Cortex of kidney (tissue), 1 donor: ENCODE measurements at places on chromosomes 2 and 18.

DNA sequence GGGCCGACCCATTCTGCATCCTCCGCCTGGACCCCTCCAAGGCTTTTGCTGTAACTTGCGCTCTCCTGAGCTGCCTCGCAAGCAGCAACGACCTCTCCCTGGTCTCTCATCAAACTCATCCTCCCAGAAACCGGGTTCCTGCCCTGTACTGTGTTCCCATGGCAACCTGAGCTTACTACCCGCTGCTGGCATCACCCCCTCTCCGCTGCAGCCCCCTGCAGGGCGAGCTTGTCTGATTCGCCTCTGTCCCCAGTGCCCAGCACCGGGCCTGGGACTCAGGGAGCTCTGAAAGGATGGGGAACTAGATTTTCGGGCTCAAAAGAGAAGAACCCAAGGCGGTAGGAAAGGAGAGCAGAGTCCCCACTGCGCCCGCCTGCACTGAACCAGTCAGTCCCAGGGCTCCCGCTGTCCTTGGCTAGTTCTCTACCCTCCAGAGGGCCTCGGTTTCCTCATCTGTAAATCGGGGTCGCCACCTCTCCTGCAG lies 463 bp downstream of the HS1BP3 start:
- DNase-seq = no peak

GRCh38 chr2:120448436-120448835 lies 102.5 kb downstream of the INHBB start:
- no peak for DNase-seq

GRCh38 chr2:86311879-86312278 lies 25.5 kb downstream of the REEP1 start:
- no peak for DNase-seq

GRCh38 chr2:26886736-26887135 lies 38.8 kb downstream of the DPYSL5 start:
- no peak for DNase-seq

DNA sequence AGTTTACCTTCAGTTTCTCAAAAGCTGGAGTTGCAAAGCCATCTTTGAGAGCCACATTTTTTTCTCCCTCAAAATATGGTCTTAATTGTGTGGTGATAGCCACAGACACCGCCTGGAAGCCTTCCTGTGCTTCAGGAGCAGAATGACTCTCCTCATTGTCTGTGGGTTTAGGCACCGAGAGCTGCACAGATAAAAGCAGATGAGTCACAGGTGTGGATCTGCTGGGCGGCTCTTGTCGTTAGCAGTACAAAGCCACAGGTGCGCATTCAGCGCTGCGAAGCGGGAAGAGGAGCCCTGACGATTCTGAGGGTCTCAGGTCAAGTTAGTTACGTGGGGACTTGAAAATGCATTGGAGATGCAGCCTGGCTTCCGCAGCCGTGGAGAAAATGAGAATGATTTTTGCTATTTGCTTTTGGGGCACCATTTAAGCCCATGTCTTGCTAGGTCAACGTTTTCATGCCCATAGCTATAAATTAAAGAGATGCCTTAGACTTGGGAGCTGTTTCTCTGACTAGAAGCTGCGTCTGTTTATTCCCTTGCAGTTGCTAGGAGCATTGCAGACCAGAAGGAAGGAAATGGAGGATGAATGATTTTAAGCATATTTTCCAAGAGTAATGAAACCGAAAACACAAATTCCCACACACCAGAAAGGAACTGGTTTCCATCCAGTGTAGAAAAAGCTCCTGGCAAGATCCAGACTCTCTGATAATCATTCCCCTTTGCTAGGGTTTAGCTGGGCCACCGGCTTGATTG lies 51.5 kb downstream of the KLHL29 start:
- DNase-seq = no peak

- no peak for DNase-seq
Observed at GRCh38 chr18:68769461-68769860, 28.4 kb upstream of the CCDC102B start.

- no peak for DNase-seq
Observed at GRCh38 chr2:239950144-239951128, 74.7 kb downstream of the NDUFA10 start.

- no peak for DNase-seq
Observed at GRCh38 chr2:157260533-157261198, 3.2 kb downstream of the GALNT5 start.

DNA sequence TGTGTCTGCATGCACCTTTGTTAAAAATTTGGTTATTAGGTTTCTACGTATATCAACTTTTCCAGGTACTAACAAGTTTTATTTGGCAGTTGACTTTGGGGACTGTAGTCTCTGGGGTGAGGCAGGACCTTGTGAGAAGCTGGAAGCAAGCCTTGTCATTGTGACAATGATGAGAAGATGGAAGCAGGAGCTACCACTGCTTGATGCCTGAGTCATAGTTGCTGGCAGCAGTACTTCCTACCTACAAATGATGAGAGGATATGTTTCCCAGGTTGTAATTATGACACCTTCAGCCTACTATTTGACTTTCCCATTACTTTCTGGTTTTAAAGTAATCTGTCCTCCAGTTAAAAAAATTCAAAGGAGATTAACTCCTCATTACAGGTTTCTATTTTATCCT lies 516.3 kb downstream of the NRXN1 start:
- DNase-seq = no peak

DNA sequence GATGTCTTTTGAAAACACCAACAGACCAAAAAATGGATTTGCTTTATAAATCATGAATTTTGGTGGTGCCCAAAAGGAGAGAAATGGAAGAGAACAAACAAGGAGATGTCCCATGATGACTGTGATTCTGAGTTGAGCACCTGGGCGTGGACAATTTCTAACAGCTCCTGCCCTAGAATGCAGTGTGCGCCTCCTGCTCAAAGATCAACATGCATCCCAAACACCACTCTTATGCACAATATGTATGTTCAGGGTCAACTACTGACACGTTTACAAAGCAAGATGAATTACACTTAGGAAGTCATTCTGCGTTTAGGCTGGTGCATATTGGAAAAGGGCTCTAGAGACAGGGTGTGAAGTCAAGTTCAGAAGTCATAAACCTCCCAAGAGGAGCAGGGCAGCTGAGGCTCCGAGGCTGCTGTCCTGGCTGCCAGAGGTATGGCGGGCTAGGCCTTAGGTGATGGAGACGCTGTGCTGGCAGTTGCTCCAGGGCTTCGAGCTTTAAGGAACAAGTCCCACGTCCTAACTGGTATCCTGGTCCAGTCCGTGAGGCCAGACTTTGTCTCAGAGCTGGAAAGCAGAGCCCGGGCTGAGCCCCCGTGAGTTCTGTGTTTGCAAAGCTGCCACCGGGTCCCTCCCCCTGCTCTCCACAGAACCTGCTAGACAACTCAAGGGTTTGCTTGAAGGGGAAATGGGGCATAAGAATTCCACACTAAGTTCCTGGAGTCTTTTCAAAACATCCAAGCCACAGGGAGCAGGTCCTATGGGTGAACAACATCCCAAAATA lies 74.0 kb downstream of the ZNF516 start:
- DNase-seq = no peak

GRCh38 chr2:35174845-35175244 lies 1180.7 kb upstream of the CRIM1 start:
- no peak for DNase-seq

DNA sequence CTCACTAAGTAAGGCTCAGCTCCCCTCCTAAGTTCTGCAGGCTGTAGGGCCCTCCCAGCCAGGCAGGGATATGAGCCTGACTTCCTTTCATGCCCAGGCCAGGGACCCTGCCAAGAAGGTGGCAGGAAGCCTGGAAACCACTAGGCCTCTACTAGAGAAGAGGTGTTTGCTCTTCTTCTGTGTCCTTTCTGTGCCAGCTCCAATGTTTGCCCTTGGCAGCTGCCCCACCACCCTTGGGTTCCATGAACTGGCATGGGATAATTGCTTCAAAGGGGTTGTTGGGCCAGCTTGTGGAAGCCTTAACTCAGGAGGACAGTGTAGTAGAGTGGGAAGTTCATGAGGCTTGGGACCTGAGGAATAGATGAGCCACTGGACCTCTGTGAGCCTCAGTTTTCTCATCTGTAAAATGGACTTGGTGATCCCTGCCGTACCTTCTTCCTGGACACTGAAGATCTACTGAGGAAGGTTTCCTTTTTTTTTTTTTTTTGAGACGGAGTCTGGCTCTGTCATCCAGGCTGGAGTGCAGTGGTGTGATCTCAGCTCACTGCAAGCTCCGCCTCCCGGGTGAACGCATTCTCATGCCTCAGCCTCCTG lies 3.9 kb downstream of the SLC35F6 start:
- no peak for DNase-seq

- DNase-seq = no peak
Observed at GRCh38 chr2:179250095-179250494, 14.5 kb downstream of the SESTD1 start.

GRCh38 chr2:183063083-183063482 lies 15.5 kb upstream of the DUSP19 start:
- DNase-seq = no peak

DNA sequence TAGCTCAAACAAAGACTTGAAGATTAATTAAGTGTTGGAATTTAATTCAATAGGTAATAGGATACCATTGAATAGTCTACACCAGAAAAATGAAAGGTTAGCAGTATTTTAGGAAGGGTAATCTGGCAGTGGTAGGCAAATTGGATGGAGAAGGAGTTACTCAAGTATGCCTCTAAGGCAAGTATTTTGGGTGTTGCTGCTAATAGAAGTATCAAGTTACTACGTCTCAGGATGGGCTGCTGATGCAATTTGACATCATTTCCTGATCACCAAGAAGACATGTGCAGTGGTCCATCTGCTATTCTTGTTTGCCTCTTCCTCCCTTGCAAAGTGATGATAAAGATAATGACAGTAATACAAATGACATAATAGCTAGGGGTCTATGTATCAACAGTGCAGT lies 485.3 kb downstream of the TGIF1 start:
- no peak for DNase-seq

- DNase-seq = no peak
Observed at GRCh38 chr2:158207354-158207753, 105.7 kb downstream of the UPP2 start.

- DNase-seq = no peak
Observed at GRCh38 chr2:198097630-198098029, 293.2 kb downstream of the PLCL1 start.

DNA sequence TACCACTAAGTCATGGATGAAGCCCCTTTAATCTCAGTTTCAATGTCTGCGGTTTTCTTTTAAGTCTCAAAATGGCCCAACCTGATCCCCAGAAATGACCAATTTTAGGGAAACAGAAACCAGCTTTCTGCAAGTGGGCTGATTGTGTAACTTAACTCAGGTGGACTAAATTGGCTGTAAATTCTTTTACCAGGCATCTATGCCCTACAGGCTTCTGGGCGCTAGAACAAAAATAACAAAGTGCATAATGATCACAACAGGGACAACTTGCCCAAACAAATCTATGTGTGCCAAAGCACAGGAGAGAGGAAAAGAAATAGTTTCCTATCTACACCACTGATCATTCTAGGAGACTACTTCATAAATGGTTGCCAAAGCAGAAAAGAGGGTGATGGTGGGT lies 112.3 kb upstream of the SETBP1 start:
- no peak for DNase-seq

- DNase-seq = no peak
Observed at GRCh38 chr2:232300894-232301387, 77.6 kb upstream of the ALPP start.
